ENCODE measurements at places on chromosomes 2 and 18.
A peak's percentile ranks its signal among the peaks of the same experiment; 100 is the strongest.

GRCh38 chr2:200379481-200380090 is 73.1 kb downstream of the SPATS2L start:
- no peak for DNase-seq

GRCh38 chr2:106068451-106068850 is 125.7 kb downstream of the UXS1 start:
- DNase-seq, result no peak

DNA sequence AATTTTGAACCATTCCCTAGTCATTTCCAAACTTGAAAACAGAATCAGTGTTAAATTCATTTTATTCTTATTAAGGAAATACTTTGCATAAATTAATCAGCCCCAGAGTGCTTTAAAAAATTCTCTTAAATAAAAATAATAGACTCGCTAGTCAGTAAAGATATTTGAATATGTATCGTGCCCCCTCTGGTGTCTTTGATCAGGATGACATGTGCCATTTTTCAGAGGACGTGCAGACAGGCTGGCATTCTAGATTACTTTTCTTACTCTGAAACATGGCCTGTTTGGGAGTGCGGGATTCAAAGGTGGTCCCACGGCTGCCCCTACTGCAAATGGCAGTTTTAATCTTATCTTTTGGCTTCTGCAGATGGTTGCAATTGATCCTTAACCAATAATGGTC is 5.5 kb upstream of the MROH2A start:
- no peak for DNase-seq

DNA sequence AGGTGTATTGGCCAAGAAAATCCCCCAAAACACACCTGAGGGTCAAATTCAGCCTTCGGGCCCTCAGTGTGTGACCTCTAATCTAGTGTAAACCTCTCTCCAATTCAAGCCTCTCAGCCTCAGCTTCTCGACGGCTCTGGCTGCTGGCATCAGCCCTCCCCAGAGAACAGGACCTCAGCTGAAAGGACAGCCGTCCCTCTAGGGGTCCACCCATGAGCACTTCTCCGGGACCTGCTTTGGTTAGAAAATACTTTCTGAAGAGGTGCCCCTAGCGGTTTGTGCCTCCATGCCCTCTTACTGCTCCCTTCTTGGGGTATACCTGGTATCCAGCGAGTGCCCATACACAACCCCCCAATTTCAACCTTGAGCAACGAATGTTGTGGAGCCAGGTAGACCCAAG is 48.8 kb downstream of the INHBB start:
- no peak for DNase-seq

DNA sequence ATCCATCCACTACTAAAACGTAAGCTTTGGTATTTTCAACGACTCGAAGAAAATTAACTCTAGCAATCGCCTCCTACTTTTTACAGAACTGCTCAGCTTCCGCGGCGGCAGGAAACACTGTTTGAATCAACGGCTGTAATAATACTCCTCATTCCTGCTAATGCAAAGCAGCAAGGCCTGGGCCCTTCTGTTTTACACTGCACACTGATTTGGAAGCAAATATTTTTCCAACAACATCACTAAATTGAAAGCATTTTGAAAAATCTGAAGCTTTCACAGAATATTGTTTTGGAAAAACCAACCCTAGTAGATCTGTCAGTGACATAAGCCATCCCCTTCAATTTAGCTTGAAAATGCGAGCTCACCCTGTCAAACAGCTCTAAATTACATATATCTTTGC is 261.2 kb downstream of the TXNL1 start:
- no peak for DNase-seq

DNA sequence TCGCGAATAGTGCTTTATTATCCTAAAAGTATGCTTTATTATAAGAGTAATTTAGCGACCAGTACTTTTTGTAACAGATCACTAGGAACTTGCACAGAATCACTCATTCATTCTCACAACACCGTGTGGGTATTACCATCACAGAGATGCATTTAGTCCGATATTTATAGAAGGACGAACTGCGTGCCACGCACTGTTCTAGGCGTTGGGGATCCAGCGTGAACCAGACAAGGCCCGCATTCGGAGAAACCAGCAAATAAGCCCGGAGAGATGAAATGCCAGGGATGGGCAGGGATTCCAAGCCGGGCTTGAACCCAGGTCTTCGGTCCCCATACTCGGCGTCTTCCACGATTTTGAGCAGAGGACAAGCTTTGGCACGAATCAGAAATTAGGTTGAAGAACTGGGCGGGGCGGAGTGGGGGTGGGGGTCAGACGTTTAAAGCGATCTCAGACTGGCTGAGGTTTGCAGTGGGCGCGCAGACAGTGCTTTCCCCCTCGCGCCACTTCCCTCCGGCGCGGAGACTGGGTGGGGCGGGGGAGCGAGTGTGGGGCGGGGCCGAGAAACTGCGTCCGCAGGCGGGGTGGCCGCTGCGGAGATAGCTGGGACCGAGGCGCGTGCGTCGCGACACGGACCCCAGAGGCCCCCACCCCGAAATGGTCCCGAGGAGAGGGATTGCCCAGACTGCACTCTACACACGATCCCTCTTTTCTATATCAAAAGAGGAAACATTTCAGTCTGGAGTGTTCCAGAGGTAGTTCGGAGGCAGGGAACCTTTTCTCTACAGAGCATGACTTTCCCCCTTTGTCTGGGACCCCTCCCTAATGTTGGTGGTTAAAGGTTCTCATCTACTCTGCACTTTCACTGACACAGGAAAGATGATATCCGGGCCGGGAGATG is 1.1 kb upstream of the CXCR4 start:
- DNase-seq, result no peak

DNA sequence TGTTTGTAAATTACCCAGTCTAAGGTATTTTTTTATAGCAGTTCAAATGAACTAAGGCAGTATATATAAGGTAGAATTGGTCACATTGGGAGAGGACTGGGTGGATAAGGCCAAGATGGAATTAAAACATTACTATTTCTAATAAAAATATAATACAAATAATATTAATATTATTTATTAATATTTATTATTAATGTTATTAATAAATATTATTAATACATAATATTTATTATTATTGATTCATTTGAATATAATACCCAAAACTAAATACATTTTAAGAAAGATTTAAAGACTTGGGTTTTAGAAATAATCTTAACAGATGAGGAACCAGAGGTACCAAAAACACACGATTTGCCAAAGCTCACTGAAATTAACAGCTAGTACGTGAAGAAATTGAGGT is 30.5 kb upstream of the MC2R start:
- DNase-seq, result no peak

DNA sequence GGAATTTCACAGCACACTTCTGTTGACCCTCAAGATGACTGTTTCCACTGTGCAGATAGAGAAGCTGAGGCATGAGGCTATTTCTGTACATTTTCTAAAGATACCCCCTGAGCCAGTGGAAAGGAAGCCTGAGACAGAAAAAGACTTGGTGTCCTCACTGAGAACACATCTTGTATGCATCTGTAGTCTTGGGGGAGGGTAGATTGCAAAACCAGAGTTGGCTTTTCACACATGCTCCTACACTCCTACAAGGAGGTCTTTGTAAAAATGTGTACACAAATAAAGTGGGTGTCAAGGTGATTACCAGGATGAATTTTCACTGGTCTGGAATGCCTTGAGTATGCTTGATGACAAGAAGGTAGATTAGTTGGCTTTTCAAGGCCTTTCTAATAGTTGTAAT is 98.0 kb downstream of the KCTD18 start:
- peak; percentile 37 for DNase-seq

DNA sequence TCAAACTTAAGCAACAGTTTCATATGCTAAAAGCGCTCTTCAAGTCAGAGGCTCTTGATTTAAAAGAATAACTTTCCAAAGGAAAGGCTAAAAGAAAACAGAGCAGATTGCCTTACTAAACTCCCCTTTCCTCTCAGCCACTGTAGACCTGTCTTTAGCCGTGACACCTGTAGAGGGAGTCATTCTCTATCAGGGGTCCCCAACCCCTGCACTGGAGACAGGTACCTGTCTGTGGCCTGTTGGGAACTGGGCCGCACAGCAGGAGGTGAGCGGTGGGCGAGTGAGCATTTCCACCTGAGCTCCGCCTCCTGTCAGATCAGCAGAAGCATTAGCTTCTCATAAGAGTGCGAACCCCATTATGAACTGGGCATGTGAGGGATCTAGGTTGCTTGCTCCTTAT is 9.6 kb downstream of the SLC14A1 start:
- no peak for DNase-seq

- no peak for DNase-seq
These were observed 171.7 kb downstream of the ANKRD30B start for GRCh38 chr18:14919666-14920065.

GRCh38 chr2:157596992-157597681 is 31.5 kb downstream of the ACVR1C start:
- DNase-seq, result peak; percentile 36

- DNase-seq, result no peak
These were observed 10.4 kb upstream of the CUL3 start for GRCh38 chr2:224595518-224595917.

- no peak for DNase-seq
These were observed 269.0 kb downstream of the TCF4 start for GRCh38 chr18:55318951-55319441.

DNA sequence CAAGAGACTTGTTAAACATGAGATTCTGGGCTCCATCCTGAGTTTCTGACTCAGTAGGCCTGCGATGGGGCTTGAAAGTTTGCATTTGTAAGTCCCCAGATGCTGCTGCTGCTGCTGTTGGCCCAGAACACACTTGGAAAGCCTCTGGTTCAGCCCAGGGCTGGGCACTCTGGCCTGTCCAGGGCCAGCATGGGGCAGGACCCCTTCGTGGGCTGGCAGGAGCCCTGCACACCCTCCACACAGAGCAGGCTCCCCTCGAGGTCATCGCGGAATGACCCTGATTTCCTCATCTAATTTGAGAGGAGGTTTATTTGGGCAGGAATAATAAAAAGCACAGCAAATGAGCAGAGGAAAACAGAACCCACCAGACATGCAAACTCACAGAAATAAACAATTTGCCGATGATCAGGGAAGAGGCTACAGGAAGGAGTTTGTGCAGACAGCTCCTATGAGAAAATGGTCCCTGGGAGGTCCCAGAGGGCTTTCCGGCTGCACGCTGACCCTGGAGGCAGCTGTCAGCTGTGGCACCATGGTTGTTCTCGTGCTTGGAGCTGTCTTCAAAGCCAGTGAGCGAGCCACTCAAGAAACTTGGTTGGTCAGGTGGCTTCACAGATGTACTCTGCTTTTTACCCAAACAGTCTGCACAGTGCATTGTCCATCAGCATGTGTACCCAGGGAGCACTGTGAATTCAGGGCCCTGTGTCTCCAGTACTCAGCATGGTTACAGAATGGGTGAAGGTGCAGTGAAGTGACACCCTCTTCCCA is 119.3 kb downstream of the GLI2 start:
- no peak for DNase-seq

- no peak for DNase-seq
These were observed 219.6 kb downstream of the ETAA1 start for GRCh38 chr2:67616749-67617148.

DNA sequence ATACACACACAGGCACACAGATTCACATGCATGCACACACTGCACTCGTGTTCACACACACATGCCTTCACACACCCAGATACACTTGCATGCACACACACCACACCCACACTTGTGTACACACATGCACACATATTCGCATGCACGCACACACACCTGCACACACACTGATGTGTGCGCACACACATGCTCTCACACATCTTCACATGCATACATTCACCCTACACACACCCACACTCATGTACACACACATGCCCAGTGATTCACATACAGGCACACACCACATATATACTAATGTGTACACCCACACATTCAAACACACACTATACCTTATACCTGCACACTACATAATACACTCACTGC is 181.6 kb downstream of the LOXHD1 start:
- DNase-seq, result no peak

GRCh38 chr2:159155791-159156190 is 130.7 kb downstream of the WDSUB1 start:
- DNase-seq, result no peak

GRCh38 chr18:13605901-13606300 is 120.5 kb downstream of the FAM210A start:
- no peak for DNase-seq

DNA sequence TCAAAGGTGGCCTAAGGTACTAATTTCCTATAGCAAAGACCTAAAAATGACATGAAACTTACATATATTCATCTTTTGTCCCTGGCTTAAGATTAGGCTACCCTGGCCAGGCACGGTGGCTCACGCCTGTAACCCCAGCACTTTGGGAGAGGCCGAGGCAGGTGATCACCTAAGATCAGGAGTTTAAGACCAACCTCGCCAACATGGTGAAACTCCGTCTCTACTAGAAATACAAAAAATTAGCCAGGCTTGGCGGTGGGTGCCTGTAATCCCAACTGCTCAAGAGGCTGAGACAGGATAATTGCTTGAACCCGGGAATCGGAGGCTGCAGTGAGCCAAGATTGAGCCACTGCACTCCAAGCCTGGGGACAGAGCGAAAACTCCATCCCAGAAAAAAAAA is 5.9 kb downstream of the SRSF7 start:
- no peak for DNase-seq

DNA sequence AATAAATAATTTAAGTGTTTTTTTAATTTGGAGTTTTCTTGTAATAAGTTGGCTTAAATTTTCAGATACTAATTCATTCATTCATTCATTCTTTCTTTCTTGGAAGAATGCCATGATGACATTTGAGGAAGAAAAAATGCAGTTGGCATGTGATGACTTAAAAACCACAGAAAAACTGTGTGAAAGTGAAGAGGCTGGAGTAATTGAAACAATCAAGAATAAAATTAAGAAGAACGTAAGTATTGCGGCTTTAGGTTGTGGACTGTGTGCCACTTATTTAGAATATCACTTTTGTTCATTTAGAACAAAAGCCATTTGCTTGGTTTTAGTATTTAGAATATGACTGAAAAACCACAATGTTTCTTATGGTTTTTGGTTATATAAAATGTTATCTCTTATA is 51.4 kb downstream of the TTC39C start:
- DNase-seq, result no peak

- DNase-seq, result no peak
These were observed 37.6 kb downstream of the FARP2 start for GRCh38 chr2:241393524-241394196.

DNA sequence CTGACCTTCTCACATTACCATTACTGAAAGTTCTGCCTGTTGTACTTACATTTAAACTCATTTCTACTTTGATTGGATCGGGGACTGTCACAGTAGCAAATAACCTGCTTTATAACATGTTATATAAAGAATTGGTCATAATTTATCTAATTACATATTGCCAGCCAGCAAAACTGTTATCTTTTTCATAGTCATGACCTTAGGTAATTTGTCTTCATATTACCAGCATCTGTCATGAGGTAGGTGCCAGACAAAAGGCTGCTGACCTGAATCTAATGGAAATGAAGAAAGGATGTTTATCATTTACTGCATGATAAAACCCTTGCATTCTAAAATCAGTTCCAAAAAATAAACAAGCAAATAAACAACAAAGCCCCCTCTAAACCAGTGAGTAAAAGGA is 89.4 kb upstream of the LRP1B start:
- DNase-seq, result no peak

GRCh38 chr2:208254118-208254870 is 577 bp downstream of the IDH1 start:
- DNase-seq, result peak; percentile 76

DNA sequence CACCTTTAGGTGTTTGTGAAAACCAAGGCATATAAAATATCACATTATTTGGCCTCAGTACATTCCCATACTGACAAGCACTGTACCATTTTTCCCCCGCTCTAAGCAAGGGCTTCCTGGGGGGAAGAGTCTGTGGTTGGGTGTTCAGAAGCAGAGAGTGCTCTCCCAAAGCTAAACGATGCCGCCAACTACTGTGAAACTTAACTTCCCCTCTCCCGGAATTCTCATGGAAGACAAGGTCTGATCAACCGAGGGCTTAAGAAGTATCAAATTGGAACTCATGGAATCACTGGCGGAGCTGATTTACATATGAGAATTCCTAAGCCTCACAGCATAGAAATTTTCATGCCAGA is 433 bp upstream of the MFF start:
- no peak for DNase-seq

Data from kidney tubule cell (primary cell).